Fibroblast of lung (primary cell): ENCODE measurements at places on chromosomes 2 and 18.

DNA sequence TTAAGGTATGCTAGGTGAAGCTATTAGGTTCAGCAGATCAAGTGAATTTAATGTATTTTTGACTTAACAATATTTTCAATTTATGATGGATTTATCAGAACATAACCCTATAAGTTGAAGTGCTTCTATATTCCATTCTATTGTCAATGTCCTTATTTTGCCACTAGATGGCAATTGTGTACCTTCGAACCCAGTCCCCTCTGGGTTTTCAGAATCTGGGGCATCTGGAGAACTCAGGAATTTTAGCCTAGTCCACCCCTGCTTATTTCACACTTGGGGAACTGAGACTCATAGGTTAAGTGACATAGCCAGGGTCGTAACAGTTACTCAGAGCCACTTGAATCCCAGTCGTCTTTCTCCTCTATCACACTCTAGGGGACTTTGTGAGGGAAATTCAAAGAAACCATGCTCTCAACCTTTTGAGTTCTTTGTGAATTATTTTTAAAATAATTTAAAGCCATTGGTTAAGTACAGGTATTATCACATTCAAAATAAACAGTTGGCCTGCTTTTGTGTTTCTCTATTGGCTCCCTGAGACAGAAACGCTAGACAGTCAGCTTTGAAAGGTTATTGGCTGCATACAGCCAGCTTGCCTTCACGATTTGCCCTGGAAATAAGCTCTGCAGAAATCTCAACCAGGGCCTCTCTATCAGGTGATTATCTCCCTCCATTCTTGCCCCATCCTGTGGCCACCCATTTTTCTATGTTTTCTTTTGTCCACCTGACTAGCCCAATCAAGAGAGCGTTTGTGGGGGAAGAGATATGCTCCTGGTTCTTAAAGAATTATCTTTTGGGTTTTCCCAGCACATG is 145.0 kb downstream of the TTC27 start:
- peak; percentile 84 for DNase-seq

DNA sequence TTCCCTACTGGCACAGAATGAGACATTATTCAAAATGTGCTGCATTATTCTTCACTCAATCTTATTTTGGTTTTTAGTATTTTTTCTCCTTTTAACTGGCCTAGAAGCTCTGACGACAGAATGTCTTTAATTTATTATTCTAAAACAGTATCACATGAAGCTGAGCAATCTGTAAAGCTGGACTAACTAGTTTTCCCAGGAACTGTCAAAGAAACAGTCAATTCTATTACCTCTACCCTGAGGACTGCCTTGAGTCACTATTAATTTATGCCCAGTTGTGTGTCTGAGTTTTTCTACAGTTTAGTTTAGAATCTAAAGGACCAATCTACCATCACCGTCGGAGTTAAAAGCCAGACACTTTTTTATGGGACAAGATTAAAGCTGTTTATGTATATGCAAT is 31.6 kb downstream of the MBD2 start:
- no peak for DNase-seq

DNA sequence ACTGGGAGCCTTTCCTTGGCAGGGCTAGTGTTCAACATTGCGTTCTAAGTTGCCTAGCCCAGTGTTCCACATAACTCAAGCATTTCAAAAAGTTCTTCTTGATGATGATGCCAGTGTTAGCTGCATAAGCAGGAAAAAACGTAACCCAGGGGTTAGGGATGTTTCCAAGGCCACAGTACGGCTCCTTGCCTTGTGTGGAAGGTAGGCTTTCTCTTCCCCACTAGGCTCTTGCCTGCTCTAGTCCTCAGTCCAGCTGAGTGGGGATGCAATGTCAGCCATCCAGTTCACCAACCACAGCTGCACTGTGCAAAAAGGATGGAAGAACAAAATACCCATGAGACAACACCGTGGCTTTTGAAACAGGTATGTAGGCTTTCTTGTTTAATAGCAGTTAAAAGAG is 28.0 kb upstream of the CYP26B1 start:
- no peak for DNase-seq

DNA sequence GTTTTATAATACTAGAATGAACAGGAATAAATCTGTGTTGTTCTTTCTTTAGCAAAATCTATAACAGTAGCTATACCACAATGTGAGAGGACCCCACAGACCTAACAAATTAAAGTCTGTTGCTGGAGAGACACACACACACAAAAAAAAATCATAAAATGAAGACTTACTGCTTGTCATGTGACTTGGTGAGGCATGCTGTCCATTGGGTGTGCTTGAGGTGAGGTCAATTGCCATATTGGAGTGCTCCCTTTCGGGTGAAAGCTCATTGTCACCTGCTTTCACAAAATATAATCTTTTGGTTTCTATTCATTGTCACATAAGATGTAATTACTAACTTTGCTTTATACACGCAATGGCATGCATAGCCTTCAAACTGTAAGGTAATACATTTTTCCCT is 3.9 kb downstream of the IKZF2 start:
- DNase-seq = no peak

- DNase-seq = no peak
These were observed 54.9 kb downstream of the CERKL start for GRCh38 chr2:181602017-181602416.

DNA sequence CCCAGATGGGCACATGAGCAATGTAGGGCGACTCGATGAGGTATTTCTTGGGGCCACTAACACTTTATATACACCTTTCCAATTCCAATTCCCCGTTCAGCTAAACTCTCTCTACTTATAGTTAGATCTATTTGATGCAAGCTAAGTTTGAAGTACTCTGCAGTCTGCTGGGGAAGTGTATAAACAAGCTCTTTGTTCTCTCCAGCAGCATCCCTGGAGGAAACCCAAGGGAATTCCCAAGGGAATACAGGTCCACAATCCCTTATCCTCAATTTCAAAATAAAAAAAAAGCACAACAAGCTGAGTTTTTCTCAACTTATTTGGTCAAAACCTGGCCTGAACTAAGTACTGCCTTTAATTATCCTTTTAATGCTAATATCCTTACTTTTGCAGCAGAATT is 433.3 kb downstream of the NBAS start:
- no peak for DNase-seq

- peak; percentile 96 for DNase-seq
These were observed 12.7 kb upstream of the HNMT start for GRCh38 chr2:137951586-137951985.

DNA sequence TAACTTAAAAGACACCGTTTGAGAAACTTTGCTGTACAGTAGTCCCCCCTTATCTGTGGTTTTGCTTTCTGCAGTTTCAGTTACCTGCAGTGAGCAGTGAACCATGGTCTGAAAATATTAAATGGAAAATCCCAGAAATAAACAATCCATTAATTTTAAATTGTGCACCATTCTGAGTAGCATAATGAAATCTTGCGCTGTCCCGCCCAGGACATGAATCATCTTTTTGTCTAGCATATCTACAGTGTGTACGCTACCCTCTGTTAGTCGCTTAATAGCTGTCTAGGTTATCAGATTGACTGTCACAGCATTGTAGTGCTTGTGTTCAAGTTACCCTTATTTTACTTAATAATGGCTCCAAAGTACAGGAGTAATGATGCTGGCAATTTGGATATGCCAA is 6.1 kb downstream of the ARPC2 start:
- DNase-seq = peak; percentile 37

- no peak for DNase-seq
These were observed 4.7 kb upstream of the ORC2 start for GRCh38 chr2:200968162-200968561.

DNA sequence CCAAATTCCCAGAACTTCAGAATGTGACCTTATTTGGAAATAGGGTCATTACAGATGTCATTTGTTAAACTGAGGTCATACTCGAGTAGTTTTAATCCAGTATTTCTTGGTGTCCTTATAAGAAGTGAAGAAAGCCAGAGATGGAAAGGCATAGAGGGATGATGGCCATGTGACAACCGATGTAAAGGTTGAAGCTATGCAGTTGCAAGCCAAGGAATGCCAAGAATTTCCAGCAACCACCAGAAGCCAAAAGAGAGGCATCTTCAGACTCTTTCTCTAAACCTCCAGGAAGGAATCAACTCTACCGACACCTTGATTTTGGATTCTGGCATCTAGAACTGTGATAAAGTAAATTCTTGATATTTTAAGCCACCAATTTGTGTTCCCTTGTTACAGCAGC is 242.2 kb downstream of the CDH20 start:
- no peak for DNase-seq

DNA sequence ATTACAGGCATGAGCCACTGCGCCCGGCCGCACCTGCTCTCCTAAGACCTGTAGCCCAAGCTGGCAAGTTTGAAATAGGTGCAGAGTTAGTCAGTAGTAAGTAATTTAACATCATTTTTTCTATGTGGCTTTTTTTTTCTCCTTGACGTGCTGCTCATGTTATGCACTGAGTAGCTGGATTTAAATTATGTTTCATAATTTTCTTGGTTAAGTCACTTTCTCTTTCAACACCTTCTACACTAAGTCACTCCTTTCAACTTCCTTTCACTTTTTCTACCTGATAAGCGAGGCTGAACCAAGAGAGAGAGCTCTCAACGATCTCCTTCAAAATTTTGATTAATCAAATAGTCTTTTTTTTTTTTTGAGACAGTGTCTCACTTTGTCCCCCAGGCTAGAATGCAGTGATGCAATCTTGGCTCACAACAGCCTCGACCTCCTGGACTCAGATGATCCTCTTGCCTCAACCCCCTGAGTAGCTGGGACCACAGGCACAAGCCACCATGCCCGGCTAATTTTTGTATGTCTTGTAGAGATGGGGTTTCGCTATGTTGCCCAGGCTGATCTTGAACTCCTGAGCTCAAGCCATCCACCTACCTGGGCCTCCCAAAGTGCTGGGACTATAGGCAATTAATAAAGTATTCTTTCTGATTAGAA is 13.1 kb downstream of the CASP8 start:
- DNase-seq = no peak

GRCh38 chr2:48448274-48449061 is 81.5 kb upstream of the STON1 start:
- peak; percentile 85 for DNase-seq

- DNase-seq = no peak
These were observed 67.6 kb upstream of the FAM124B start for GRCh38 chr2:224469374-224469964.
